GM23338 (cell line): ENCODE measurements at places on chromosomes 4 and X. TPM values are rescaled to one million over a fixed set of nuclear protein-coding genes. Genes with fewer than 3 reads are reported as not detected.

The GUCY1B1 gene
- 4.3 TPM in 2 replicates for total RNA-seq

GRCh38 chr4:99868126-99868596, 26.1 kb downstream of the LAMTOR3 start:
- H3K27ac ChIP-seq: no peak overlapping the region
- H3K36me3 ChIP-seq: no peaks in the 10 kb centered on the region
- peak; percentile 42 for DNase-seq
- H3K4me1 ChIP-seq: no peaks in the 10 kb centered on the region
- no peaks in the 10 kb centered on the region for H3K27me3 ChIP-seq
- H3K4me3 ChIP-seq: no peak overlapping the region

DNA sequence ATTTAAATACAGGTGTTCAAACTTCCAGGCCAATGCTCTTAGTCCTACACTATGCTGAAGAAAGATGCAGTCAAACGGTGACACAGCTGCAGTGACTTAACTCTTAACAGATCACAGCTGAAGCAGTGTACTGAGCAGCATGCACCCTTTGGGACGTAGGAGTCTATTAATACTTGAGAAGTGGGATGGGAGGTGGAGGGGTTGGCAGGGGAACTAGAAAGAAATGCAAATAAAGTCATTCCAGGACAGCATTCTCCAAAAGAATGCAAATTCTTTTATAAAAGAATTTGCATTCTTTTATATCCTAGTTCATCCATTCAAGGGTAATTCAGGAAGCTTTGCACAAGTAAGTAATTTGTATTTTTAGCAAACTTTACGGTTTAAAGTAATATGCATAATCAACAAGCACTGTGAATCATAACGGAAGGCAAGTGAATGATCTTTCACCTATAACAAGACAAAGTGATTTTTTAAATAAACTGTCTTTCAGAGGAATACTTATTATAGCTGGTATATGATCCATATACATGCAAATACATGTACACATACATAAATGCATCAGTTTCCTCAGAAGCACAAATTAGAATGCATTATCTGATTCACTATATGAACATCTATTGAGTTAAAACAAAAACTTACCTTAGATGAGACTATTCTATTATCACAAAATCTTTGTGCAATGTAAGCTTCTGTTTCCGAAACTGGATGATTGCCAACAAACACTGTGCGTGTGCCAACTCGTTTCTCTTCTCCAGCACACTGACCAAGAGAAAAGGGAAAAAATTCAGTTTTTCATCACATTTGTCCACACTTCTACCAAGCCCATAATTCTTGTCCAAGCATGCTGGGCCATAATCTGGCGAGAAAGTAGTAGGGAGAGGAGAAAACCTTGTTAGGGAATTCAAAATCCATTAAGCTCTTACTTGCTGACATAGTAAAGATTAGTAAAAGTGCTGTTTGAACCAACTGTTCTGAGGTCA, 106.5 kb downstream of the ATP11C start:
- DNase-seq: no peak
- H3K27ac ChIP-seq: 0 out of 2 replicates have a peak overlapping the region, but pooled peaks have one; percentile 11
- H3K36me3 ChIP-seq: no peaks in the 10 kb centered on the region
- no peaks in the 10 kb centered on the region for H3K27me3 ChIP-seq
- H3K4me3 ChIP-seq: no peak overlapping the region

The FGD1 gene
- total RNA-seq: 23.8 and 24.9 TPM in 2 replicates

DNA sequence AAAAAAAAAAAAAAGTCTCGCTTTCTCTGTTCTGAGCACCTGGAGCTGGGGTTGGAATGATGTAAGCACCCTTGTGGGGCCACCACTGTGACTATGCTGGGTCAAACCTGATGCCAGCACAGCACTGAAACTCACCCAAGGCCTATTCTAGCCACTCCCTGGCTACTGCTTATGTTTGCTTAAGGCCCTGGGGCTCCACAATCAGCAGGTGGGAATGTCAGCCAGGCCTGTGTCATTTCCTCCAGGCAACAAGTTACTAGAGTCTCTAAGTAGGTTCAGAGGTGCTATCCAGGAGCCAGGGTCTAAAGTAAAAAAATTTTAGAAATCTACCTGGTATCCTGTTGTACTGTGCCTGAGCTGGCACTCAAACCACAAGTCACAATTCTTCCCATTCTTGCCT, 1306.8 kb downstream of the STIM2 start:
- H3K4me1 ChIP-seq: no peaks in the 10 kb centered on the region
- no peak for DNase-seq
- no peaks in the 10 kb centered on the region for H3K27me3 ChIP-seq

The SPATA18 gene
- total RNA-seq: 2.5 and 4.2 TPM in 2 replicates

GRCh38 chr4:165364452-165365080, 14.2 kb upstream of the CPE start:
- H3K36me3 ChIP-seq: no peaks in the 10 kb centered on the region
- H3K27ac ChIP-seq: no peak overlapping the region
- no peak overlapping the region for H3K4me3 ChIP-seq
- H3K4me1 ChIP-seq: peaks cover 12% of the 10 kb centered on the region
- no peaks in the 10 kb centered on the region for H3K27me3 ChIP-seq
- DNase-seq: no peak
